Dermis microvascular lymphatic vessel endothelial cell (primary cell): ENCODE measurements at places on chromosomes 11 and 22. TPM values are rescaled to one million over a fixed set of nuclear protein-coding genes. Genes with fewer than 3 reads are reported as not detected.

TTC28 gene
- 11.7 and 17.2 TPM in 2 replicates for total RNA-seq

KCNJ11 gene
- total RNA-seq: 0.64 and 2.1 TPM in 2 replicates

DNA sequence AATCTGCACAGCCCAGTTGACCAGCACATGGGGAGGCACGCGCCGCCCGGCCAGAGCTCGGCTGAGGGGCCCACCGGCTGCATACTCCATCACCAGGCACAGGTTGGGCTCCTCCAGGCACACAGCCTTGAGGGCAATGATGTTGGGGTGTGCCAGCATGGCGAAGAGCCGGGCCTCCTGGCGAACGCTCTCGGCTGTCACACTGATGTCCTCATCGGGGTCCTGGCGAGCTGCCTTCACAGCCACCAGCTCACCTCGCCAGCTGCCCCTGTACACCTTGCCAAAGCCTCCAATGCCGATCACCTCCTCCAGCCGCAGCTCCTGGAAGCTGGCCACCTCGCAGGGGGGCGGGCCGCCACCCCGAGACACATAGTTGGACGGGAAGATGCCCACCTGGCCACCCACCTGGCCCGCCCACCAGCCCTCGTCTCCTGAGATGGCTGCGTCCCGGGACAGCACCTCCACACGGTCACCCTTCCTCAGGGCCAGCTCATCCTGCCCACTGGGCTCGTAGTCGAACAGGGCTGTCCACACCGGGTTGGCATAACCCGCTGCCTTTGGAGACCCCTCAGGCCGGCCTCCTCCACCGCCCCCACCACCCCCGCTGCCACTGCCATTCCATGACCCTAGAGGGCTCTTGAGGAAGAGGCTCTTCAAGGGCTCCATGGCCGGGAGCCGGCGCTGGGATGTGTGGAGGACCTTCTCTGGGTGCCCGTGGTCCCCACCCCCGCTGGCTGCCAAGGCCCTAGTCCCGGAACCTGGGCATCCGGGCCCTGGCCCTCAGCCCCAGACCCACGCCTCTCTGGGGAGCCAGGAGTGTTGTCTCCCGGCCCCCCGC lies 711 bp downstream of the MAP3K11 start:
- DNase-seq: no peak

DNA sequence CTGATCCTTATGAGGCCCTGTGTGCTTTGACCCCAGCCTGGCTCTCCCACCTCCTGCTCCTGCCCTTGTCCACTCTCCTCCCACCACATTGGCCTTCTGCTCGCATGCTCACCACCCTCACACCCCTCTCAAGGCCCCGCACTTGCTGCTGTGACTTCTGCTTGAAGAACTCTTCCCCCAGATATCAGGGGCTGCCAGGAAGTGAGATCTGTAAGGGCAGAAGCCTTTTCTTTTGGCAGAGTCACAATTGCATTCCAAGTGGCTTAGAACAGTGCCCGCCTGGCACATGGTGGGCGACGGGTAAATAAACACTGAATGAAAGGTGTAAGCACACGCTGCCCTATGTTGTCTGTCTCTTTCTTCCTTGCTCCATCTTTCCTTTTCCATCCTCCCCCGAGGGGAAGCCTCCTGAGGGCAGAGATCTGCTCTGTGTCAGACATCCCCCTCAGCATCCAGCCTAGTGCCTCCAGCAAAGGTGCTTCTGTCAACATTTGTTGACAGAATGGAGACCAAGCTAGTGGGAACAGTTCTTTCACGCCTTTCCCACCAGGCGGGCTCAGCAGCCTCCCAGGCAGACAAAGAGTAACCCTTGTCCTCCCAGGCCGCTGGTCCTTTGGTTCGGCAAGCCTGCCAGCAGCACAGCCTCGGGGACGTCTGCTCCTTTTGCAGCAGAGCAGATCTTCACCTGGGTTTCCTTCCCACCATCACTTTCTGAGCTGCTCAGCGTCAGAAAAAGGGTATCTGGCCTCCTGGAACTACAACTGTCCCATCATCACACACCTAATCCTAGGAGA lies 10.0 kb upstream of the PEX26 start:
- DNase-seq: no peak

DNA sequence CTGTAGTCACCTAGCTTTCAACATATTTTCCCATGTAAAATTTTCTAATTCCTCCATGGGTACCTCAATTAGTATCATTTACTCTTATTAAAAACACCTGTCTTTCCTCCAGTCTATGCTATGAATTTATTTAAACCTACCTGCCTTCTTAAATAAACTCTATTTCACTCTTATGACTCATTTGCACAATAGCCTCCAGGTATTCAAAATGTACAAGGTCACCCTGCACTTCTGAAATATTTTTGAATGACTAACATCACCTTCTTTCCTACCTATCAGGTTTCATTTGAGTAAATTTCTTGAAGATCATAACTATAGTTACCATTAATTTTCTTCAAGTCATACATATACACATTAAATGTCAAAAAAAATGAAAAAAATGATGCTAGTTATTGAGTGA lies 939.7 kb downstream of the DLG2 start:
- no peak for DNase-seq

GRCh38 chr11:76677458-76677765 lies 6.9 kb upstream of the LRRC32 start:
- DNase-seq: no peak

DNA sequence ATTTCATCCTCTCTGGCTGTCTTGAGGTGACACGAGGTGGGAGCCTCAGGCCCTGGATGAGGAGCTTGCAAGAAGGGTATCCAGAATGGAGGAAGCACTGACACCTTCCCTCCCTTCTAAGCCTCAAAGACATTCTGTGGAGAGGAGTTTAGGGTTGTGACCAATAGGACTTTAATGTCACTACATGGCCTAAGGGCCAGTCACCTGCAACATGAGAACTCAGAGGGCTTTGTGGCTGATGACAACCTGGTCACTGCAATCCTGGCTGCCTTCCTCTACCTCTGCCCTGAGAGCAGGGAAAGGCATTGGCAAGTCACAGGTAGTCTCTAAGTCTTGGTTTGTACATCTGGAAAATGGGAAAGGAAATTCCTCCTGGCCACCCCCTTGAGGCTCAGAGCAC lies 33.7 kb downstream of the PISD start:
- no peak for DNase-seq
